ENCODE measurements at places on chromosomes 6 and 20.

- no peak for DNase-seq
Measured at GRCh38 chr6:13679996-13680395, 31.6 kb downstream of the RANBP9 start.

DNA sequence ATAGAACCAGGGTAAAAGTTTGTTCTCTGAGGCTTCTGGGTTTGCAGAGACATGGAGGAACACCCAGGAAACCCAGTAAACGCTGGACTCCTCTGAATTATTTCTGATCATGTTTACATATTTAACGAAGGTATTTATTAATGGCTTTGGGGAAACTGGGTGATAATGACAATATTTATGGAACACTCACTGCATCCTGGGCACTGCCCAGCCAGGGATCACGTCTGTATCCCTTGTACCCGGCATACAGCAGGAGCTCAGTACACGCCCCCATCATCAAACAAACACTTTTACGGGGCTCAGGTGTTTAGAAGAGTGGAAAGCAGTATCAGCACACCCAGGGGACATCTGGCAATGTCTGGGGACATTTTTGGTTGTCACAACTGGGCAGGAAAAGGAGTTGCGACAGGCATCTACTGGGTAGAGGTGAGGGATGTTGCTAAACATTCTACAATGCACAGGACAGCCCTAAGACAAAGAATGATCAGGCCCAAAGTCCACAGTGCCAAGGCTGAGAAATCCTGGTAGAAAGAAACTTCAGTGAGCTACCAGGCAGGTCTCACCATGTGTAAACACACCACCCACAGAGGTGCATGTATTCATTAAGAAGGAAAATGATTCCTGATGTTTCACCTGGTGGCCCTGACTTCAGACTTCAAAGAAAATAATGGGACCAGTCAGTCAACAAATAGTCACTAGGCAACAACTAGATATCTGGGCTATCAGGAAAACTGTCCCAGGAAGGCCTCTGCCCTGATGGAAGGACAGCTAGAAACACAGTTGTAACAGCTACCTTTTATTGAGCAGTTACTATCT is 35.3 kb downstream of the ZMYND8 start:
- no peak for DNase-seq

GRCh38 chr6:118283766-118284165 is 264.3 kb upstream of the PLN start:
- DNase-seq = peak; percentile 48

DNA sequence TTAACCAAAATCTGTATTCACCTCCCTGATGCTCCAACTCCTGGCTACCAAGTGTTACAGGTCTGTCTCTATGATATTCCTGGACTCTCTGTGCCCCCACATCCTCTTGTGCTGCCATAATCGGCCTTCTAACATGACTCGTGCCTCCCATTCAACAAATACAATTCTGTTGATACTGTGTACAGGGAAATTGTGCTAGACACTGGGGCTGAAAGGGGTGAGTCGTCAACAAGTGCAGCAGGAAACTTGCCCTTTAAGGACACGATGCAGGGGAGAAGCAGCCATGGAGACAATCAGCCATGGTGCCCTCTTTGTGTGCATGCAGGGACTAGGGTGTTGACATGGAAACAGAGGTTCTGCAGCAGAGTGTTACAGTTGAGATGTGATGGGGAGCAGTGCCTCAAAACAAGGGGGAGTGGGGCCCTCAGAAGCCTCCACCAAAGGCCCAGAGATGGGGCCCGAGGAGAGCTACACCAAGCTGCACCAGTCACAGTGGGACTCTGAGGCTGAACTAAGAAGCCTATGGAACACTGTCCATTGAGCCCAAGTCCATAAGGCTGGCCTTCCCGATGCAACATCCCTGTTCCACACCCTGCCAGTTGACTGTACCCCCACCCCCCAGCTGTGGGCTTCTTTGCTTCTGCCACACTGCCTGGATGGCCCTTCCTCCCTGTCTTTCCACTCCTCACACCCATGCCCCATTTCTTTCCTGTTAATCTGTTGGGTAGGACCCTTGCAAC is 3.1 kb downstream of the PCED1A start:
- DNase-seq = no peak

DNA sequence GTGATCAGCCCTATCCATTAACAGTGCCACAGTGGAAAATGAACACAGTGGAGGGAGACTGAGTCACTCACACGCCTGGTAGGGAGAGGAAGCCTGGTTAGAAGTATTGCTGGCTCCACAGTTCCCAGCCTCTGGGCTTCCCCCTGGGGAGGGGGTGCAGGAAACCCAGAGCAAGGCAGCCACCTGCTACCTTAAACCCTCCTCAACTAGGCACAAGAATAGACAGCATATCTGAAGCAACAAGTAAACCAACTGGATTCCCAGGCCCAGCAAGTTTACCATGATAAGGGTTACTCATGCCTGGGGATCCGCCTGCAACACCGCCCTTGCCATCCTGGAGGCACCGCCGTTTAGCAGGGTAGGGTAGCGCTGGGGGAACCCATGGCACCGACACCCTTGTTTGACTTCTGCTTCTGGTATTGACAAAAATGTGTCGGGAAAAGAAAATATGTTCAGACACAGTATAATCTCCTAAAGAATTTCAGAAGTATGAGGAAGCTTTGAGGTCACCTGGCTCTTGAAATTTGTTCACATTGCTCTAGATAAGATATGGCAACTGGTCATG is 38.3 kb downstream of the SLC22A23 start:
- DNase-seq = no peak

DNA sequence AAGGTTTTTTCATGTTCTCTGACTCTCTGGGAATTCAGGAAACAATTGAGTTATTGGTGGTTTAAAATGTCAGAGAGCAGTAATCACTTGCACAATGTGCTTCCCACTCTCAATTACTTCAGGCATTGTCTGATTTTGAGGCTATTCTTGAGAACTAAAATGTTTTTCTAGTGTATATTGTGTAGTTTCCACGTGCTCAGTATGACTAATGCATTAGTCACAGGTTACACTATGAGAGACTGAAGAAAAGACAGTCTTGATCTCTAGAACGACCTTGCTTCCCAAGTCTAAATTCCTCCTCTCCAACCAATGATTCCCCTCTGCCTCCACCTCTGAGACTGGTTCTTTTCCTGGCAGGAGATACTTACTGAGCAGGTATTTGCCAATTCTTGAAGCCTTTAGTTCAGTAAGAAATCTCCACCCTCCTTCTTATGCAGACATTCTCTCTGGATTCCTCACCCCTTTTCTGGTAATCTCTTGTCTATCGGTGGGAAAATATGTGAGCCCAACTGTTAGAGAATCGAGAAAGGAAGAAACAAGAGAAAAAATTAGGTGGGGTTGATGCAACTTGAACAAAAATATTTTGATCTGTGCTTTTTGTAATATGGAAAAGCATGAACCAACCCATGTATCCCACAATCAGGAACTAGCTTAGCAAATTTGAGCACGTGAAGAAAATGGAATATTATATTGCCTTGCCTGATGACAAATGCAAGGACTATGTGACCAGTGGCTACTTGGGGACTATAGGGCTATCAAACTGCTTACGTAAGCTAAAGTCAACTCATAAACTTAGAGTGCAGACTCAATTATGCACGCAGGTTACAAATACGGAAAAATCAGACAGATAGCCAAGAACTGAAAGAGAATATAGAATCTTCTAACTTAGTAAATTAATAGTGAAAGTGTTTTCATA is 61.1 kb upstream of the SLC22A16 start:
- DNase-seq = no peak

- no peak for DNase-seq
Measured at GRCh38 chr6:25232479-25232878, 46.7 kb upstream of the CARMIL1 start.

DNA sequence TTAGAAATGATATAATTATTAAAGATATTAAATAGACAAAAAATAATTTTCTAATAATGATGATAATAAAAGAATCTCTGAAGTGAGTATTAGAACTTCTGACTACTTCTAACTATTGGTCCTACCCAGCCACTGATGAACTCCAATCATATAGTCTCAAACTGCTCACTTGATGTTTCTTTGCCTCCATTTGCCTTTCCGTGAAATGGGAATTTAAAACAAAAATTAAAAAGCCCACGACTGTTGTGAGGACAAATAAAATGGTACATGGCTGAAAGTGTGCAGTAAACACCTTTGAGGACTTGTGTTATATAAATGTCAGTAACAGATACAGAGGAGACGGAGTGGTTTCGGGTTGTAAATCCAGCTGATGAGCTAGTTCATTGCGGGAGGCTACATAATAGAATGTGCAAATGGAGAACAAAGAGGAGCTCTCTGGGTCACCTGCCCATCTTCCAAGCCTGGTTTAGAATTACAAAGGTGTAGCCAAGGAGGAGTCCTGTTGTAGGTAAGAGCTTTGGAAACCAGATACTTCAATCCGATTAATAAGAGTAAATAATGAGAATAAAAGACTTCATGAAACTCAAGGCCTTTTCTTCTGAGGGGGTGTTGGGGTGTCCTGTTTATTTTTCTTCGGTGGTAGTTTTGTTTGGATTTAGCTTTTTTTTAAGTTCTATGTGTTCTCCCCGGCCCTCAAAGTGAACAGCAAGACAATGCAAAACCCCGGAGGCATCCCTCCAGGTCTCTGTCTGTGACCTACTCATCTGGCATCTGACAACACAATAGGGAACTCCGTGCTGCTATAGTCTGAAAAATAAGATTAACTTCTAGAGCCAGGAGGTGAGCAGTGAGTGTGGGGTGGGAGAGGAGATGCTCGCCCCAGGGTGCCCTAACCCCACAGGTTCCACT is 4.4 kb upstream of the PXDC1 start:
- DNase-seq = no peak

DNA sequence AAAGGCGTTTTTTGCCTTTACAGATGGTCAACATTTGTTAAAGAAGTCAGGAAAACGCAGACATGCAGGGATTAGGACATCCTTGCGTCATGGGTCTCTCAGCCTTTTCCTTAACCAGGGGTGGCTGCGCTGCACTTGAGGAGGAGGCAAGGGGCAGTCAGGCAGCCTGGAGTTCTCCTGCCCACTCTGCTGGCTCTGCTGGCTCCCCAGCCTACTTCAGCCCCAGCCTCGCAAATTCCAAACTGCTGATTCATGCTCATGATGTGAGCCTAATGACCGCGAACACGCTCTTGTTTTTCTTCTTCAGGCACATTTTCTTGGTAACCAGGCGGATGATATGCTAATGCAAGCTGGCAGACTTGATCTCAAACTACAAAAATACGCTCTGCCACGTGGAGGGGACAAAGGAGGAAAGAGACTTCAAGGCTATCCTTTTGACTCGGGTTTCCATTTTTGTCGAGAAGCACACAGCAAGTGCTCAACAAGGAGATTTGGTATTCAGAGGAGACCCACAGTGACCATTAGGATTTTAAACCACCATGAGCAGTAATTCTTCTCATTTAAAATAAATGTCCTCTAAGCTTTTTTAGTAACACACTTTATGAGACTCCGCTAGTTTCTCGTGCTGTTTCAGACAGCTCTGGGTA is 290.3 kb upstream of the STXBP5 start:
- DNase-seq = peak; percentile 32

DNA sequence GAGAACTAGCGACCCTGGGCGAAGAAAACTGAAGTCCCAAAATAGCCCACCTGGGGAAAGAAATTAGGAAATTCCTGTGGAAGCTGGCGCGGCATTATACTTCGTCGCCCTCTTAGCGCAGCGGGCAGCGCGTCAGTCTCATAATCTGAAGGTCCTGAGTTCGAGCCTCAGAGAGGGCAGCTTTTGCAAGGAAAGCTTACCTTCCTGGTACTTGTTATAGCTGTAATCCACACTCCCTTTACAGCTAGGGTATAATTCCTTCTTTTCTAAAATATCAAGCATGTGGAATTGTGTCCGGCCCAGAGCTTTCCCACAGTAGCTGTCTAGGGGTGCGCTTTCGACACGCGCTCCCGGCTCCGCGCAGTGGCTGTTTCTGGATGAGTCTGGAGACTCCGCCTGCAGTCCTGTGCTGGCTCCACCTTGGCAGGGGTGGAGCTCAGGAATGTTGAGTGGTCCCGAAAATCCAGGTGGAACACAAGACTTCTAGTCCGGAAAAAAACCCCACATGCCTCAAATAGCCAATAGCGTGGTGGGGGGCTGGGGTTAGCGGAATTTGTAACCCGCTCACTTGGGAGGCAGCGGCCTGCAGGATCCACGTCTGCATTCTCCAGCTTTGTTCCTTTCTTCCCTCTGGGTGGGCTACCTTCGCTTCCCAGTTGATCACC is 83.7 kb upstream of the ZNF322 start:
- DNase-seq = peak; percentile 40

DNA sequence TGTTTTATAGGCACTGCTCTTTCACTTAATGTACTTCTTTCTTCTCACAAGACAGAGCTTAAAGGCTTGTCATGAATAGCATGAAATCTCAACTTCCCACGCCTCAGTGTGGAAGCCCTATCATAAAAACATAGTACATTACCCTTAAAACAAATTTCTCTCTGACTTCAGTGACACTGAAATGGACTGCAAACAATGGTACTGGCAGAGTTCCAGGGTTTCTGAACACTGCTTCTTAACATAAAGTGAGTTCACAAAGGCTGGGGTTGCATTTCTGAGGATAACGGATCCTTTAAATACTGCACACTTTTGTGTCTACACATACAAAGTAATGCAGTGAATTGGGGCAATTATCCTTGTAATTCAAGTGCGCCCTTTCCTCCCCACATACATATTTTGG is 32.3 kb upstream of the PLEKHG1 start:
- no peak for DNase-seq

DNA sequence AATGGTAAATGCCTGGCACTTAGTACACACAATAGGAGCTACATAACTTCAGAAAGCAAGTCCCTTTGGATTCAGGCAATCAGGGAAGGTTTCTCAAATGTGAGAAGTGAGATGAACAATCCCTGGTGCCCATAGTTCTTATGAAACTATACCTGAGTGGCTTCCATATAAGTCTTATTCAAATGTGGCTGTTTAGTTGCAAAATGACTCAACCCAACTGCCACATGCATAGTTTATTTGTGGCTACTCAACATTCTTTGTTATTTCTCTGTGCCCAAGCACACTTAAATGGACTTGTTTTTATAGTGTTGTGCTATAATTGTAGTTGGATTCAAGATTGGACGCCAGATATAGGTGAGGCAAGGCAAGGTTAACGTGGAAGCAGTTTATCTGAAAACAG is 93.7 kb upstream of the ATXN1 start:
- no peak for DNase-seq

- no peak for DNase-seq
Measured at GRCh38 chr6:119480961-119481497, 131.5 kb upstream of the MAN1A1 start.

DNA sequence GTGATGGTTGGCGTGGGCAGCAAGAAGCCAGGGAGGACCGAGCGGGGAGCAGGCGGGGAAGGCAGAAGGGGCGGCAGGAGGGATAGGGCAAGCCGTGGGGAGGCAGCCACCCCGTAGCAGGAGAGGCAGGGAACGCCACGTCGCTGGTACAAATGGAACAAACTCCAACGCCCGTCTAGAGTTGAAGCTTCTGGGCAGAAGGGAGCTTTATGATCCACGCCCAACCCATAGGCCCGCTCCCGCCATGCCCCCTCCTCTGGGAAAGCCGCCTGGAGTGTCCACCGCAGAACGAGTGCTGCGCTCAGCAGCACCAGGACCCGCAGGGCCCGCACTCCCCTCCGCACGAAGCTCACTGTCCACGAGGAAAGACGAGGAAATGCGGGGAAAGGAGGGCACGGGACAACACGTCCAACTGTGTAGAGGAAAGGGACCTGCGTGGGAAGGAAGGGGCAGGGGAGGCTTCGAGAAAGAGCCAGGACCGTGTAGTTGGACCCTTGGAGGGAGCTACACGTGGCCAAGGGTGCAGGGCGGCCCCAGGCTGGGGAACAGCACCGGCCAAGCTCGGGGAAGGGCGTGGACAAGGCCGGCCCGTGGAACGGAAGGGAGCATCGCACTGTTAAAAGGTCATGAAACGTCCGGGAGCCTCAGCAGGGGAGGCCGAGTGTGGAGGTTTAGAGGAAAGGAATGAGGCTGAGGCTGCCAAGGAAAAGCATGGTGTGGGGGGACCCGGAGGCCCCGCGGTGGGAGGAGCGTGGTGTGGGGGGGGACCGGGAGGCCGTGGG is 204.0 kb downstream of the DLL1 start:
- DNase-seq = no peak
